ENCODE measurements at places on chromosomes 2 and 18. TPM values are rescaled to one million over a fixed set of nuclear protein-coding genes. Genes with fewer than 3 reads are reported as not detected.

DNA sequence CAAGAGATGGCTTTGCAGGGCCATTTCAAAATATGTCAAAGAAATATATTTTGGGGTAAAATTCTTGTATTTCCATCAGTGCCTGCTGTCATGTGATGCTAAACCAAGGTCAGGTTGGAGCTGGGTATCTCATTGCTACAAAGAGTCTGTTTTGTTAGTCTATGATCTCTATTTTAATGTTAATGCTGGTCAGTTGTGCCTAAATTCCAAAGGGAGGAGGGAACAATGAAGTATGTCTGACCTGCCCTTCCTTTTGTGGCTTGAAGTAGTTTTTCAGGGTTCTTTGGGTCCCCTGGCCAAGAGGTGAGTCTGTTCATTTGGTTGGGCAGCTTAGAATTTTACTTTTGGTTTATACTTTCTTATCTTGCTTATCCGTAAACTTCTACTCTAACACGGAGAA, 61.6 kb upstream of the DYNAP start:
- DNase-seq = no peak

DNA sequence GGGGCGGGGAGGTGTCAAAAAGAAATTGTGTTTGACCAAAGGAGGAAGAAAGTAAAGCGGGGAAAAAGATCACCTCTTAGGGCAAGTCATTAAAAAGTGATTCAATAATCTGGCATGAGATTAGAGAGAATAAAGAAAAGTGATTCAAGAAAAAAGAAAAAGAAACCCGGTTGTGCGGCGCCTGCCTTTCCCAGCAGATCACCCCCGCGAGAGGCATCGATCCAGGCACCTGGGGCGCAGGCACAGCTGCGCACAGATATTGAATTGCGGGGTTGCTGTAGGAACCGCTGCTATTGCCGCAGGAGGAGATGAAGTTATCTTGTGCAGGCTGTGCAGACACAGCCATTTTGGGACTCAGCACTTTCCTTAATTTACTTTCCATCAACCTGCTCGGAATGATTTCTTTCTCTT, 71.2 kb downstream of the PLB1 start:
- no peak for DNase-seq

GRCh38 chr2:28133778-28134177, 243.2 kb downstream of the BABAM2 start:
- no peak for DNase-seq

GRCh38 chr2:105090091-105090490, 52.2 kb downstream of the MRPS9 start:
- DNase-seq = no peak

GRCh38 chr18:35167332-35167731, 73.5 kb upstream of the ZNF397 start:
- DNase-seq = no peak

GRCh38 chr2:203894262-203894661, 26.7 kb downstream of the CTLA4 start:
- no peak for DNase-seq

GRCh38 chr18:36321658-36322407, 24.3 kb downstream of the FHOD3 start:
- peak; percentile 29 for DNase-seq

SPC25 gene
- 0.85 TPM for total RNA-seq

TRIM54 gene
- 105 TPM for total RNA-seq

Measured in left cardiac atrium (tissue), 4 donors.